IMR-90 (cell line): ENCODE measurements at places on chromosomes 7 and 10. TPM values are rescaled to one million over a fixed set of nuclear protein-coding genes. Genes with fewer than 3 reads are reported as not detected.

DNA sequence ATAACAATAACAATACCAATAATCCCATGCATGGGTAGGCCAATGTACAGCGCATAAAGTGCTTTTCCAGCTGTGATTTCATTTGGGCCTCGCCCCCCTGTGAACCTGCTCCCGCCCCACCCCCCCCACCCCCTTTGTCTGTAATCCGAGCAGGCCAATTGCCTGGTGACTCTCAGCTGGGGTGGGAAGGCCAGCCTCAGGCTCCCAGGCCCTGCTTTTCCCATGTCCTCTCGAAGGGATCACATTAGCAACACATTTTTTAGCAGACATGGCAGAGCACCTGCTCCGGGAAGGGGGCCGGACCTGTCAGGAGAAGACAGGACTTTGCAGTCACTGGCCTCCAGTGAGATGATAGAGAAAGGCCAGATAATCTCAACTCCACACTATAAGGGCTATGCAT lies 439.3 kb downstream of the RPS24 start:
- peaks cover 4% of the 10 kb centered on the region; the same call in 1 of the 2 replicates for H3K4me1 ChIP-seq
- H3K4me3 ChIP-seq = no peak overlapping the region
- DNase-seq = no peak
- H3K27me3 ChIP-seq = peaks cover 11% of the 10 kb centered on the region; the same call in 1 of the 2 replicates

DNA sequence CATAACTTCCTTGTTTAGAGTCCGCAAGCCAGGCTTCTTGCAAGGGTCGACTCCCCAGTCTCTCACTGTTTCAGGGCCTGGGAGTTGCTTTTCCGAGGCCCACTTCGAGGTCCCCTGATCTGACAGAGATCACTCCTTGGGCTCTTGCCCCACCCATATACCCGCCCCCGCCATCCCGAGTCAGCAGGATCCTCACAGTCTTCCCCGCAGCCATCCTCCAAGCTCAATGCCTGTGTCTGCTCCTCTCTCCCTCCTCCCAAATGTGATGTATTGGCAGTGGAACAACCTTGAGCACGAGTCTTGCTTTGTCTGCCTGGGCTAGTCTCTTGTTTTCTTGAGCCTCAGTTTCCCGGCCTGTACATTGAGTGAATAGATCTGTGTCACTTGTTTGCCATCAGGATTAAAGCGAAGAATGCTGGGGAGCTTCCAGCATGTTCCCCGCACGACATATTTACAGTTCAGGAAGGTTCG lies 2.4 kb upstream of the HMX2 start:
- no peaks in the 10 kb centered on the region for H3K36me3 ChIP-seq
- no peak overlapping the region for H3K27ac ChIP-seq
- no peak overlapping the region for H3K4me3 ChIP-seq
- no peak for DNase-seq
- H3K27me3 ChIP-seq = peaks cover 100% of the 10 kb centered on the region

GRCh38 chr7:85478530-85478929 lies 291.7 kb upstream of the SEMA3D start:
- H3K27ac ChIP-seq = no peak overlapping the region
- no peaks in the 10 kb centered on the region for H3K27me3 ChIP-seq
- no peaks in the 10 kb centered on the region for H3K36me3 ChIP-seq

- H3K27me3 ChIP-seq = no peaks in the 10 kb centered on the region; the same call in 1 of the 2 replicates
- peak; percentile 51 for DNase-seq
- peaks cover 2% of the 10 kb centered on the region for H3K4me1 ChIP-seq
- H3K27ac ChIP-seq = no peak overlapping the region
These were observed 82.5 kb downstream of the RNLS start for GRCh38 chr10:88500656-88501055.

- DNase-seq = peak; percentile 43
- no peaks in the 10 kb centered on the region for H3K4me1 ChIP-seq
- no peaks in the 10 kb centered on the region for H3K27me3 ChIP-seq
- no peaks in the 10 kb centered on the region for H3K36me3 ChIP-seq
- no peak overlapping the region for H3K27ac ChIP-seq
These were observed 38.0 kb upstream of the CACNA2D1 start for GRCh38 chr7:82481499-82482097.

DNA sequence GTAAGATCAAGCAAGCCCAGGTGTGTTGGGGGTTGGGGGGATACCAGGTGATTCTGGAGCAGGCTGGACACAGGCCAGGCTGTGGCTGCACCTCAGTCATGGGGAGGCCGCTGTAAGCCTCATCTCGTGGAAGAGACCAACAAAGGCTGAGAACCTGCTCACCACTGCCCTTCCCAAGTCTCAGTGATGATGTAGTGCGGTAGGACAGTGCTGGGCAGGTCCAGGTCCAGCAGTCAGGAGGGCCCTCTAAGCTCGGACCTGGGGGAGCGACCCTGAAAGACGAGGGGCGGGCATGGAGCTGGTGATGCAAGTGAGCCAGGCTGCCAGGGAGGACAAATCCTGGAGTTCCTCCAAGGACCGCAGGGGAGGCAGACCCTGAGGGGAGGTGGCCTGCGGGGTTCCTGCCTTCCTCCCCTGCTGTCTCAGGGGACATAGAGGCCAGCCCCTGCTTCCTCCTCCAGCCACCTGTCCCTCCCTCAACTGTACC lies 3.3 kb upstream of the PWWP2B start:
- no peak overlapping the region for H3K27ac ChIP-seq
- peaks cover 3% of the 10 kb centered on the region; the same call in 1 of the 2 replicates for H3K27me3 ChIP-seq
- H3K4me1 ChIP-seq = peaks cover 21% of the 10 kb centered on the region
- H3K36me3 ChIP-seq = no peaks in the 10 kb centered on the region

DNA sequence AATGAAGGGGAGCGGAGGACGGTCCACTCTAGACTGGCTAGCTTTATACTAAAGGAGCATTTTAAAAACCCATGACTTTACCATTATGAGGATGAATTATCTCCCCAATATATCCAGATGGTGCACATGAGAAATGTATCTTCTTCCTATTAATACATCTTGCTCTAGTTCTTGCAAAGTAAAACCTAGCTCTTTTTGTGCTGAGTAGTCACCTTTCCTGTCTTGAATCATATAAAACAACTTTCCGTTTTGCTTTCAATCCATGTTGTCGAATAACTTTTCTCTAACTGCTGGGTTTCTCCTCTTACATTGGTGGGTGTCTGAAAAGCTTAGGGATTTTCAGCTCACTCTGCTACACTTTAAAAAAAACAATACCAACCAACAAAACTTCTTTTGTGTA lies 96.3 kb upstream of the TAC1 start:
- H3K27me3 ChIP-seq = no peaks in the 10 kb centered on the region
- no peak overlapping the region for H3K4me3 ChIP-seq
- DNase-seq = no peak
- no peaks in the 10 kb centered on the region for H3K4me1 ChIP-seq
- H3K27ac ChIP-seq = no peak overlapping the region

GRCh38 chr7:92916770-92917224 lies 80.4 kb upstream of the CDK6 start:
- DNase-seq = peak; percentile 44
- H3K27me3 ChIP-seq = no peaks in the 10 kb centered on the region
- no peaks in the 10 kb centered on the region for H3K36me3 ChIP-seq
- no peak overlapping the region for H3K4me3 ChIP-seq
- no peak overlapping the region for H3K27ac ChIP-seq

DNA sequence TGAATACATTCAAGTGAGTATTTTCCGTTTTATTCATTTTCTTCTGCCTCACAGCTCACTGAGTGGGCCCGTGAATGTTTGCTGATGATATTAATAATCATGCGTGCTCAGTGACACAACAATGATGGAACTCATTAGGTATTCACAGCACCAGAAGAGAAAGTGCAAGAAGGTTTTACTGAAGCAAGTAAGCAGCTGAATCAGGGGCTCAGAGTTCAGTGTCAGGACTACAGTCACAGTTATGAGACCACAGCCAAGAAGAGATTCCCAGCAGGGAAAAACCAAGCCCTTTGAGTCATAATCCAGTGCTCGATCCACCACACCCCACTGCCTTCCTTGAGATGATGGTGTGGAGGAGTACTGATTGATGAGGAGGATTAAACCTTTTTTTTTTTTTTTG lies 247.4 kb downstream of the KIAA1217 start:
- H3K4me3 ChIP-seq = no peak overlapping the region
- no peak overlapping the region for H3K27ac ChIP-seq
- H3K4me1 ChIP-seq = peaks cover 13% of the 10 kb centered on the region
- no peaks in the 10 kb centered on the region for H3K27me3 ChIP-seq
- DNase-seq = peak; percentile 98
- no peaks in the 10 kb centered on the region for H3K36me3 ChIP-seq

- H3K36me3 ChIP-seq = no peaks in the 10 kb centered on the region
- no peak for DNase-seq
- H3K4me1 ChIP-seq = no peaks in the 10 kb centered on the region
- no peak overlapping the region for H3K4me3 ChIP-seq
- H3K27ac ChIP-seq = no peak overlapping the region
- H3K27me3 ChIP-seq = peaks cover 45% of the 10 kb centered on the region
These were observed 11.8 kb downstream of the EMX2 start for GRCh38 chr10:117554241-117554814.

GRCh38 chr7:155796381-155797261 lies 15.6 kb downstream of the SHH start:
- H3K27me3 ChIP-seq = peaks cover 36% of the 10 kb centered on the region
- H3K27ac ChIP-seq = no peak overlapping the region
- no peak for DNase-seq

DNA sequence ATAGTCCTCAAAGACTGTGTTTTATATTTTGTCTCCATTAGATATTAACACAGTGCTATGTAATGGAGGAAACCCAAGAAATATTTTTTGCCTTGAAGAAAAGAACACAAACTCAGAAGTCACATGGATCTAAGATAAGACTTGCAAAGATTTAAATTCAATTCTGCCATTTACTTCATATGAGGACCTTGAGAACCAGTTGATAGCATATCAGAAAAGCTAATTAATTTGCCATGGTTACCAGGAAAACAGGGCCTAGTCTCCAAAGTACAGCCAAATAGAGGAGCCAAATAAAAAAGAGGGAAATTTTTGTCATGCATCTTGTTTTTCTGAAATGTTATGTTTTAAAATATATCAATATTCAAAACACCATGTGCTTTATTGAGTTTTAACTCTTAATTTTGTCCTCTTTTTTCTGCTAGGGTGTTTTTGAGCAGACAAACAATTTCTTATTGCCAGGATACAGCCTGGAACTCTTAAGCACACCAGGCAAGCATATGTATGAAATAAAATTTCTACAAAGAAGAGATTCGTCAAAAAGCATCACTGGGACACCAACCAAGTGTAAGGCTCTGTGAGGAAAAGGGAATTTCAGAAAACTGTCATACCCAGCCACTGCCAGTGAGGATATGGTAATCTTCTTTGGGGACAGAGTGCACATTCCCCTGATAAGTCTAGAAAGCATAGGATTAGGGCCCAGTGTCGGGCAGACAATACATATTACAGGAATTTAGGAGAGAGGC lies 10.6 kb upstream of the TOMM7 start:
- no peaks in the 10 kb centered on the region for H3K27me3 ChIP-seq
- DNase-seq = no peak
- H3K27ac ChIP-seq = peak overlapping the region; percentile 57; the same call in 1 of the 2 replicates
- H3K4me3 ChIP-seq = no peak overlapping the region
- no peaks in the 10 kb centered on the region for H3K36me3 ChIP-seq
- H3K4me1 ChIP-seq = peaks cover 12% of the 10 kb centered on the region

DNA sequence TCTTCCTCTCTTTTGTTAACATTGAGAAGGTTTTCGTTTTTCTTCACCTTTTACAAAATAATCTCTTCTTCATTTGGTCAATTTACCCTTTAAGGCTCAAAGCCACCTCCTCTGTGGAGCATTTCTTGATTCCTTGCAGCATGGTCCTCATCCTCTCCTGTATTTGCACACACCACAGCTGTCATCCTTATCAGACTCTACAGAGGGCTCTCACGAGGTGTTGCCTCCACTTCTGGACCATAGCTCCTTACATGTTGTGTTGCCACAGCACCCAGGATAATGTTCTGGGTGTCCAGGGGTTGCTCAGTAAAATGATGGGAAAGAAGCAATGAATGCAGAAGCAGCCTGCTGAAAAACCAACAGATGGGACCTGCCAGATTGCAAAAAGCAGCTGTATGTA lies 192.8 kb downstream of the SH2D4B start:
- no peak for DNase-seq
- H3K36me3 ChIP-seq = no peaks in the 10 kb centered on the region
- no peaks in the 10 kb centered on the region for H3K27me3 ChIP-seq
- H3K27ac ChIP-seq = no peak overlapping the region
- H3K4me3 ChIP-seq = no peak overlapping the region
- H3K4me1 ChIP-seq = no peaks in the 10 kb centered on the region

GRCh38 chr7:33012364-33012763 lies 50.2 kb downstream of the NT5C3A start:
- peaks cover 13% of the 10 kb centered on the region for H3K36me3 ChIP-seq
- H3K27ac ChIP-seq = no peak overlapping the region
- no peaks in the 10 kb centered on the region for H3K27me3 ChIP-seq
- peaks cover 2% of the 10 kb centered on the region; the same call in 1 of the 2 replicates for H3K4me1 ChIP-seq
- DNase-seq = no peak
- H3K4me3 ChIP-seq = no peak overlapping the region

DNA sequence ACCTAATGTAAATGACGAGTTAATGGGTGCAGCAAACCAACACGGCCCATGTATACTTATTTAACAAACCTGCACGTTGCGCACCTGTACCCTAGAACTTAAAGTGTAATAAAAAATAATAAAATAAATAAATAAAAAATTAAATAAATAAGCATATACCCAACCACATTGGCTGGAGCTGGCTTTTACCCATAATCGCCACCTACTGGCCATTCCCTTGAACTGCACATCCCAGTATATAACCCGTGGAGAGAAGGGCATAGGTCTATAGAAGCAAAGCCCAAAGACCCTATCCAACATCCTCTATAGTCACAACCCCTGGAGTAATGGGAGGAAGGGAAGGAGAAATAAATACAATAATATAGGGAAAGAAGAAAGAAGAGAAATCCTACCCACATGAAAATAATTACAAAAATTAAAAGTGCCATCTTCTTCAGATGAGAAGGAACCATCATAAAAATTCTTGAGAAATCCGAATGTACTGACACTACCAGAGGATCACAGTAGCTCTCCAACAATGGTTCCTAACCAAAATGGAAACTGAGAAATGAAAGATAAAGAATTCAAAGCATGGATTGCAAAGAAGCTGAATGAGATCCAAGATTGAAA lies 65.6 kb downstream of the TWIST1 start:
- H3K4me3 ChIP-seq = no peak overlapping the region
- H3K4me1 ChIP-seq = no peaks in the 10 kb centered on the region
- H3K36me3 ChIP-seq = no peaks in the 10 kb centered on the region
- DNase-seq = peak; percentile 38

- H3K27me3 ChIP-seq = no peaks in the 10 kb centered on the region
- H3K36me3 ChIP-seq = no peaks in the 10 kb centered on the region
- H3K27ac ChIP-seq = no peak overlapping the region
- DNase-seq = no peak
These were observed 816.1 kb upstream of the C7orf33 start for GRCh38 chr7:147774461-147774860.

GRCh38 chr10:132001238-132001972 lies 19.7 kb upstream of the BNIP3 start:
- H3K4me1 ChIP-seq = peaks cover 14% of the 10 kb centered on the region
- DNase-seq = peak; percentile 43
- H3K4me3 ChIP-seq = no peak overlapping the region
- H3K27me3 ChIP-seq = peaks cover 16% of the 10 kb centered on the region; the same call in 1 of the 2 replicates
- H3K36me3 ChIP-seq = no peaks in the 10 kb centered on the region

GRCh38 chr10:35150308-35150707 lies 23.7 kb downstream of the CREM start:
- no peak for DNase-seq
- no peaks in the 10 kb centered on the region for H3K4me1 ChIP-seq
- H3K4me3 ChIP-seq = no peak overlapping the region
- H3K36me3 ChIP-seq = peaks cover 2% of the 10 kb centered on the region
- no peak overlapping the region for H3K27ac ChIP-seq
- H3K27me3 ChIP-seq = no peaks in the 10 kb centered on the region

GRCh38 chr7:132029369-132030085 lies 473.1 kb upstream of the PODXL start:
- no peak overlapping the region for H3K4me3 ChIP-seq
- no peaks in the 10 kb centered on the region for H3K36me3 ChIP-seq
- H3K27ac ChIP-seq = no peak overlapping the region
- H3K4me1 ChIP-seq = no peaks in the 10 kb centered on the region
- no peaks in the 10 kb centered on the region for H3K27me3 ChIP-seq

LRRC4 gene
- total RNA-seq = 0.54 and 0.56 TPM in 2 replicates

CHAT gene
- not detected in 2 replicates for total RNA-seq

GRM8 gene
- total RNA-seq = not detected in 2 replicates

EPHA1 gene
- not detected in 2 replicates for total RNA-seq

STRIP2 gene
- total RNA-seq = 2.2 and 3.0 TPM in 2 replicates
